ENCODE measurements at places on chromosomes 4 and X.

DNA sequence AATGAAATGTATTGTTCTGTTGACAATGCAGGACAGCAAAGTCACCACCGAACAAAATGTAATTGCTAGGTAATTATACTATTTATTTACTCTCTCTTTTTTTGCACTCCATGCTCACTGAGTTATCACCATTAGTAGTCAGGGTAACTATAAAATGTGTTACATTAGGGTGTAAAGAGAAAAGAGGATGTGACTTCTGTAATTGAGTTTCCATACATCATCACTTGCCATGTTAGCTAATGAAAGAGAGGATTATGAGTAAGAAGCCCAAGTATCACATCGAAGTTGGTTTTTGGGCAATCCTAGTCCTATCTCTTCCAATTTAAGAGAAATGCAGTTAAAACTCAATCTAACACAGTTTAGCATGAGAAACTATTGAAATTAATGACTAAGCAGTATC, 7.6 kb downstream of the ZXDA start:
- DNase-seq: no peak

DNA sequence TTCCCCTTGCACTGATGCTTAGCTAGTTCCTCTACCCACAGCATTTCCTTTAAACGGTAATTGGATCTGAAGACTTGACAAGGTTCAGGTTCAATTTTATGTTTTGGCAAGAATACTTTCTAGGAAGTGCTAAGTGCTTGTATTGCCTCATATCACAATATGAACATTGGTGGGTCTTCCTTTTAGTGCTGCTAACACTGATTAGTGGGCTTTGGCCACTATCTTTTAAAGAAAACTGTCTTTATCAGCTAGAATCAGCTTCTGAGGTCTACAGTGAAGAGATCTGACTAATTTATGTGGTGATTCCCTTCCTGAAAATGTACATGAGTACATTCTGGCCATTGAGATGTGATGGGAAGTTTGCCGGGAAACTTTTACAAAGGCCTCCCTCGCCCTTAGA, 316.7 kb upstream of the KLF3 start:
- no peak for DNase-seq

- DNase-seq: no peak
These were observed 86.5 kb upstream of the LEF1 start for GRCh38 chr4:108255203-108255747.

GRCh38 chrX:39439906-39440798, 638.9 kb downstream of the MID1IP1 start:
- DNase-seq: no peak

DNA sequence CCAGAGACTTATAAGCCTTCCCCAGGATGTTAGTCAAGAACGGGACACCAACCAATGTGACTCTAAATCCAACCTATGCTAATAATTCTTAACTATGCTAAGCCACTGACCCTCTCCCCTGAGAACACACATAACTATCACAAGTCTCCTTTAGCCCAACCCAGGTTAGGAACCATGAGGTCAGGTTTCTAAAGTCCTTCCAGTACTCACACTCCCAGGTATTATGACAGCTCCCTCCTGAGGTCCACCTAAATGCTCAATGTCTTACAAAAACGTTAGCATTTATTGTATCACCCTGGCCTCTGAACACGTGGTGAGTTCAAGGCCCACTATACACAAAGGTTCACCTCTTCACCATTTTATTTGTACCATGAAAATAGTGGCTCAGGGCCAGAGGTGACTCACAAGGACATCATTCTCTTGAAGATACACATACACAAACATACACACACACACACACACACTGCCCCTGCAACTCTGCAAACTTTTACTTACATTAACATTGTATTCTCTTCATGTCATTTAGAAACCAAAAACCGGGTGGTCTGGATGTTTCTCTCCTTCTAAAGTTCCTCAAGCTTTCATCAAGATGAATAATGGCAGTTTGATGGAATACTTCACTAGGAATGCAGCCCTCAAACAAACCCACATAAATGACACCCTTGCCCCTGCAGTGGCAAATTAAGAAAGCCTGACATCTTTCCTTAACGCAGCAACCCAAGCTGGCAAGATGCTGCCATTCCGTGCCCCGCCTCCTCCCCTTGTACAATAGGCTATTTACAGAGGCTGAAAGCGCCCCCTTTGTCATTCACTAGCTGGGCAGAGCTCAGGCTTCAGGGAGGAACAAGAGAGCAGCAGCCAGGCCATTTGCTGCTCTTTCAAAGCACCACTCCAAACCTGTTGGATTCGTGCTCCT, 17.7 kb downstream of the ACSL1 start:
- DNase-seq: no peak

GRCh38 chr4:173436149-173436579, 37.2 kb upstream of the SCRG1 start:
- no peak for DNase-seq

Data from pulmonary artery endothelial cell (primary cell).